SJSA1 (cell line): ENCODE measurements at places on chromosomes 2 and 18. TPM values are rescaled to one million over a fixed set of nuclear protein-coding genes. Genes with fewer than 3 reads are reported as not detected.
A peak's percentile ranks its signal among the peaks of the same experiment; 100 is the strongest.

DNA sequence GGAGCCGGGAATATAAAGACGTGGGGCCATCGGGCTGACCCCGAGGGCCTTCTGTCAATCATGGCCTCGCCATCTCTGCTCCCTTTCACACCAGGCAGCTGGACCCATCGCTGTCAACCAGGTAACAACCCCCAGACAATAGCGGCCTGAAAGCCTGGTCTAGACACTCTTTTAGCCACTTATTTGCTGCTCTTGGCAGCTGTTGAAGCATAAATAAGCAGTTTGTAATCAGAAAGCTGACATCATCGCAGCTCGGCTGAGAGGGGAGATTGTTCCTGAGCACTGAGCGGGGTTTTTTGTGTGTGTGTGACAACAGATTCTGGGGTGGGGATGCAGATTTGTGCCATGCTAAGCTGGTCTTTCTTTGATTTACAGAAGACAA, 423.6 kb upstream of the POU3F3 start:
- H3K4me1 ChIP-seq, result no peaks in the 10 kb centered on the region
- no peak for DNase-seq
- 0 out of 2 replicates have a peak, but pooled peaks cover 2% of the 10 kb centered on the region for H3K27me3 ChIP-seq
- no peak overlapping the region for H3K27ac ChIP-seq

DNA sequence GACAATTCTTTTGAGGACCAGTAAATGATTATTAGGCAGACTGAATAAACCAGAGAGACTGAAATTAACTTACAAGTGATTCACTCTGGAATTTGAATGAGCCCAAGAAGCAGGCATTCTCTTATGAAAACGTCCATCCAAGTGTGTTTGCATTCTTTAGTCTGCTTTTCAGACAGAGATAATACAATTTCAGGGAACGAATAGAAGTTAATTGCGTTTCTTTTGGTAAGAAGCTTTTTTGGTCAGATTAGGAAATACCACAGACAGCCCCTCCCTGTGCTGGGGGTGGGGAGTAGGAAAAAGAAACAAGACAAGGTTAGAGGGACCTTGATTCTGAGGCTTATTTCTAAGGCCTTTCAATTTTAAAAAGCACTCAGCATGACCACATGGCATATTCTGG, 874.4 kb downstream of the SUCLG1 start:
- no peaks in the 10 kb centered on the region; the same call in 1 of the 2 replicates for H3K27me3 ChIP-seq
- H3K4me1 ChIP-seq, result no peaks in the 10 kb centered on the region
- H3K4me3 ChIP-seq, result no peak overlapping the region
- no peak overlapping the region for H3K27ac ChIP-seq
- H3K36me3 ChIP-seq, result no peaks in the 10 kb centered on the region

DNA sequence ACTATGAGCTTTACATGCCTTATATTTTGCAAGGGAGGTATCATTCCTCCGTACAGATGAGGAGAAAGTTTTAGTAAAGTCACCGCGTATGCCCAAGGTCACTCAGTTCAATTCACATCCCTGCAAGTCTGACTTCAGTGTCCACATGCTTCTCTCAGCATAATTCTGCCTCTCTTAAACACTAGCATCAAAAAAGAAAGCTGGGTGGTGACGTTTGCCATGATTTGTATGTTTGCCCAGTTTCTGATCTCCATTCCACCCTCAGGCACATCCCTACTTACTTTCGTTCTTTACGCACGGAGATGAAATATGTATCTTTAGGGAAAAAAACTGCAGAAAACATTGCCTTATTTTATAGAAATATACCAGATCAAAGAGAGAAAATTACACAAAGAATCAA, 129.2 kb upstream of the PTPRM start:
- no peaks in the 10 kb centered on the region for H3K4me1 ChIP-seq
- H3K4me3 ChIP-seq, result no peak overlapping the region
- no peaks in the 10 kb centered on the region for H3K36me3 ChIP-seq
- peaks cover 8% of the 10 kb centered on the region for H3K27me3 ChIP-seq
- no peak overlapping the region for H3K27ac ChIP-seq

DNA sequence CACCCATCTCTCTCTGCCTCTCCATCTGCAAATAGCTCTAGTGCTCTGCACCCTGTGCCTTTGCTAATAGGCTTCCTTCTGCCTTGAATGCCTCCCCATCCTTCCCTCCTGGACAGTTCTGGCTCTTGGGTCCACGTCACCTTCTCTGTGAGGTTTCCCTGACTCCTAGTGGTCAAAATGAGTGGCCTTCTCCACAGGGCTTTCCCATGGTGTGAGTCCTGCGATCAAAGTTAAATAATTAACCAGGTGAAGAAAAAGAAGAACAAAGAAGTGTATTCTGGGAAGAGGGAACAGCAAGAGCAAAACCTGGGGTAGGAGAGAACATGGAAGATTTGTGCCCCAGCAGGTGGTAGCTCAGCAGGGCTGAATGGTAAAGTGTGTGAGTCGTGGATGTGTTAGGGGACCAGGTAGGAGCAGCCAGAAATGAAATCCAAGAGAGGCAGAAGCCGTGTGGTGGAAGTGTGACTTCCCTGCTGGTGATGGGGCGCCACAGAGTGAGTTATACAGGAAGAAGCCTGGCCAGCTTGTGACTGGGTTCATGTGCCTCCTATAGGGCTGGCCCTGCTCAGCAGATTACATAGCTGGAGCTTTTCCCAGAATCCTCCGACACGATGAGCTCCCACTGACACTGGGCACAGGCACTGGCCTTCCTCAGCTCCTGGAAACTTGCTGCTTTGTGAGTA, 93.8 kb upstream of the LDAH start:
- H3K27ac ChIP-seq, result no peak overlapping the region
- no peak for DNase-seq
- H3K27me3 ChIP-seq, result no peaks in the 10 kb centered on the region
- H3K4me3 ChIP-seq, result no peak overlapping the region

- H3K4me3 ChIP-seq, result no peak overlapping the region
- no peak overlapping the region for H3K27ac ChIP-seq
- DNase-seq, result peak; percentile 34
- no peaks in the 10 kb centered on the region for H3K36me3 ChIP-seq
- no peaks in the 10 kb centered on the region; the same call in 1 of the 2 replicates for H3K4me1 ChIP-seq
These were observed 263.1 kb upstream of the ID2 start for GRCh38 chr2:8418721-8419120.

GRCh38 chr18:48031641-48032040, 101.2 kb upstream of the SMAD2 start:
- no peaks in the 10 kb centered on the region for H3K27me3 ChIP-seq
- H3K36me3 ChIP-seq, result no peaks in the 10 kb centered on the region
- H3K4me3 ChIP-seq, result no peak overlapping the region
- H3K4me1 ChIP-seq, result no peaks in the 10 kb centered on the region
- no peak overlapping the region for H3K27ac ChIP-seq
- no peak for DNase-seq

- no peak overlapping the region for H3K4me3 ChIP-seq
- no peak overlapping the region for H3K27ac ChIP-seq
- no peak for DNase-seq
These were observed 825 bp downstream of the GRB14 start for GRCh38 chr2:164620457-164620856.

DNA sequence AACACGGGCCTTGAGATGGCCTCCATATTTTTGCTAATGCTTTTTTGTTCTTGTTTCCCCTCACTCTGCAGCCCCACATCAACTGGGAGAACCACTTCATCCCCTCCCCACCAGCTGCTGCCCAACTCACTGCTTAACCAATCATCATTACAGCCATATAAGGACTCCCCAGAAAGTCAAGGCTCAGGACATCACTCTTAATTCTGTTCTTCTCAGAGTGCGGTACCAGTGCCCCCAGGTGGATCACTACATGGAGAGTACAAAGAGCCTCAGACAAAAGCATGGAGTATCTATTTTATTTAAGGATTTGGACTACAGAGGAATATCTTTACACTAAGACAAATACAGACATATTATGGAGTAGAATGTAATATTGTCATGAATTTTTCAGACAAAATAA, 340.6 kb downstream of the PAX3 start:
- no peaks in the 10 kb centered on the region for H3K4me1 ChIP-seq
- H3K27me3 ChIP-seq, result 0 out of 2 replicates have a peak, but pooled peaks cover 3% of the 10 kb centered on the region
- no peak overlapping the region for H3K27ac ChIP-seq
- H3K4me3 ChIP-seq, result no peak overlapping the region
- H3K36me3 ChIP-seq, result no peaks in the 10 kb centered on the region

GRCh38 chr2:98445683-98446581, 1.3 kb downstream of the INPP4A start:
- DNase-seq, result no peak
- peaks cover 12% of the 10 kb centered on the region; the same call in 1 of the 2 replicates for H3K4me1 ChIP-seq
- no peaks in the 10 kb centered on the region for H3K36me3 ChIP-seq
- no peak overlapping the region for H3K27ac ChIP-seq
- no peaks in the 10 kb centered on the region for H3K27me3 ChIP-seq
- H3K4me3 ChIP-seq, result peak overlapping the region; percentile 81

Gene ACSL3
- 70.0 and 100.0 TPM in 2 replicates for total RNA-seq

Gene PSD4
- total RNA-seq, result 1.7 and 3.2 TPM in 2 replicates

Gene GPR35
- 0.13 TPM in 1 of 2 replicates, not detected in the other for total RNA-seq

Gene CAPN13
- not detected in 2 replicates for total RNA-seq

Gene OTOS
- not detected in 2 replicates for total RNA-seq

Gene SCN9A
- total RNA-seq, result 11.5 and 19.9 TPM in 2 replicates
